Fibroblast of villous mesenchyme (primary cell): ENCODE measurements at places on chromosomes 2 and 18. TPM values are rescaled to one million over a fixed set of nuclear protein-coding genes. Genes with fewer than 3 reads are reported as not detected.
A peak's percentile ranks its signal among the peaks of the same experiment; 100 is the strongest.

- no peak for DNase-seq
Measured at GRCh38 chr18:48195787-48196186, 213.4 kb downstream of the ZBTB7C start.

DNA sequence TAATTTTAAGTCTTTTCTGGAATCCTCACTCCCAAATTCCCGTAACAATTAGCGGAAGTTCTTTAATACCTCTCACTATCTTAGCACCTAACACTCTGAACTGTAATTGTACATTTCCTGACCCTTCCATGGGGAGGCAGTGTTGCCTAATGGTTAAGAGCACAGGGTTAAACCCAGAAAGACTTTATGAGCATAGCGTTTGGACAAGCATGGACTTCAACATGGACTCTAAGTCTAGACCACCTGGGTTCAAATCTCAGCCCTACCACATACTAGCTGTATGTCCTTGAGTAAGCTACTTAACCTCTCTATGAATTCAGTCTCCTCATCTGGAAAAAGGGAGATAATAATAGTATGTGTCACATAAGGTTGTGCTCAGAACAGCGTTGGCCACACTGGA is 13.0 kb downstream of the ANTXR1 start:
- DNase-seq = peak; percentile 71

- no peak for DNase-seq
Measured at GRCh38 chr2:68411397-68412126, 46.5 kb downstream of the PLEK start.

DNA sequence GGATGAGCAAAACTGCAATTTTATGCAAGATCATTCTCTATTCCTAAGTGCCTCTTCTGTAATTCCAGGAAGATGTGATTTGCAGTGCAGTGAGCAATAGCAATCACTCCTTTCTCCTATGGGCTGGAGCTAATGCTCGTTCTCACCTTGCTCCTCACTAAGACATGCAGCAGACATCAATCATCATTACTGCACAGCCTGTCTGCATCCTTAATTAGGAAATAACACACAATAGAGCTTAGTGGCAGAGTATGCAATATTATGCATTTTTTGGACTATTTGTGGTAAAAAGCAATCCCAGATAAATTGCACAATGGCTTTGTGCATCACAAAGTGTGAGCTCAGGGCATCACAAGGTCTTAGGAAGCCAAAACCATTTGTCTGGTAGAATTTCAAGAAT is 32.6 kb upstream of the RAPH1 start:
- peak; percentile 47 for DNase-seq

DNA sequence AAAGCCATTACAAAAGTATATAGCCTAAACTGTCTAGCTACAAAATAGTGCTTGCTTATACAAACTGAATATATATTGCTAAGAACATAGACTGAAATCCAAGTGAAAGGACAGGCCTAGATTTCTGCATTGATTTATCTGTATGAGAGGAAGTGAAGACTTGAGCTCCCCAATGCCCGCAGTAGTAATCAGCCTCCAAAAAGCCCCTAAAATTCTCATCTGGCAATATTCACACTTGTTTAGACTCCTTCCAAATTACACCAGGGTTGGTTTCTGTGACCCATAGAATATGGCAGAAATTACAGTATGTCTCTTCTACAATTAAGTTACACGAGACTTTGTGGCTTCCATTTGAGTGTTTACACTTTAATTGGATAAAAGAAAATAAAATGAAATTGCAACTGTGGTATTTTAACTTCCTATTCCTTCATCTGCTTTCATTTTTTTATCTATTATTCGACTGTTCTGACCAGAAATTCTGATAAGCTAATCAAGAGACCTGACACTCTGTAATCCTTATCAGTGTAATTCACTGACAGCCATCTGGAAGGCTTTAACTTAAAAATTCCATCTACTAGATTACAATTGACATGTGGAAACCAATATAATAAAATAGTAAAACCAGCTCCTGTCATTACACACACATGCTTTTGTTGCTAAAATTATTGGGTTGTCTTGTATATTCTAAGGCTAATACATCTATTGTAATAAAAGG is 21.1 kb downstream of the ABCB11 start:
- no peak for DNase-seq

DNA sequence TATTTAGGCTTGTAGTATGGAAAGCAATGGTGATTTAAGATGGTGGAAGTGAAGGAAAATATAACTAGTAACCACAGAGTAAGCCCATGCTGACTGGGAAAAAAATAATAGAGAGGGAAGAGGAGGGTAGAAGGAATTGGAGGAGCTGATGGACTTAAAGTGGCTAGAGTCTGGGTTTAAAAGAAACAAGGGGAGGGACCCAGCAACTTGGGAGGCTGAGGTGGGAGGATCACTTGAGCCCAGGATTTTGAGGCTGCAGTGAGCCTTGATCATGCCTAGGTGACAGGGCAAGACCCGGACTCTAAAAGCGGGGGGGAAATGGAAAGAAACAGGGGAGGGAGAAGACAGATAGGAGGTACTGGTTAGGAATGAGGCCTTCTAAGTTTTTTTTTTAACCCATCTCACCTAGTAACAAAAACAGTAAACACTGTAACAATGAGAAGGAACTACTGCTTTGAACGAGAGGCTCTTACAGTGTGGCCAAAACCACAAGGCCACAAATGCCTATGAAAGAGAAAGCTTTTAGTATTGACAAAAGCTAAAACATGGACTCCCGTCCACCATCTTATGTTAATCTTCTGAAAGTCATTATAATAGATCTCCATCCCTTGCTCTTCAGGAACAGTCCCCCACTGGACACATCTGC is 26.6 kb downstream of the METTL8 start:
- no peak for DNase-seq

GRCh38 chr18:79904357-79905147 is 46.9 kb downstream of the SLC66A2 start:
- no peak for DNase-seq

GPR75 gene
- 2.6 and 4.7 TPM in 2 replicates for total RNA-seq

CCDC85A gene
- total RNA-seq = 2.3 and 5.2 TPM in 2 replicates

- DNase-seq = peak; percentile 77
Measured at GRCh38 chr2:171159372-171160118, 1.1 kb downstream of the TLK1 start.

DNA sequence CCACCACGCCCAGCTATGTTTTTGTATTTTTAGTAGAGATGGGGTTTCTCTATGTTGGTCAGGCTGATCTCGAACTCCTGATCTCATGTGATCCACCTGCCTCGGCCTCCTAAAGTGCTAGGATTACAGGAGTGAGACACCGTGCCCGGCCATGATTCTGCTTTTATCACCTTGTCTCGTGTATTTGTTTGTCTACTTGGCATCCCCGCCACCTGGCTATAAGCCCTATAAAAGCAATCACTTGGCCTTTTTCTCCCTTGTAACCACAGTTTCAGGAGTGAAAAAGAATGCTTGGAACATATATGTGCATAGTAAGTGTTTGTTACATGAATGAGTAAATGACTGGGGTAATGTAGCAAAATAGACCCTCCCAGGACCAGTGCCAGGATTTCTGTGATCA is 77.5 kb upstream of the PAPOLG start:
- DNase-seq = no peak

CDK5R2 gene
- not detected in 2 replicates for total RNA-seq

DNA sequence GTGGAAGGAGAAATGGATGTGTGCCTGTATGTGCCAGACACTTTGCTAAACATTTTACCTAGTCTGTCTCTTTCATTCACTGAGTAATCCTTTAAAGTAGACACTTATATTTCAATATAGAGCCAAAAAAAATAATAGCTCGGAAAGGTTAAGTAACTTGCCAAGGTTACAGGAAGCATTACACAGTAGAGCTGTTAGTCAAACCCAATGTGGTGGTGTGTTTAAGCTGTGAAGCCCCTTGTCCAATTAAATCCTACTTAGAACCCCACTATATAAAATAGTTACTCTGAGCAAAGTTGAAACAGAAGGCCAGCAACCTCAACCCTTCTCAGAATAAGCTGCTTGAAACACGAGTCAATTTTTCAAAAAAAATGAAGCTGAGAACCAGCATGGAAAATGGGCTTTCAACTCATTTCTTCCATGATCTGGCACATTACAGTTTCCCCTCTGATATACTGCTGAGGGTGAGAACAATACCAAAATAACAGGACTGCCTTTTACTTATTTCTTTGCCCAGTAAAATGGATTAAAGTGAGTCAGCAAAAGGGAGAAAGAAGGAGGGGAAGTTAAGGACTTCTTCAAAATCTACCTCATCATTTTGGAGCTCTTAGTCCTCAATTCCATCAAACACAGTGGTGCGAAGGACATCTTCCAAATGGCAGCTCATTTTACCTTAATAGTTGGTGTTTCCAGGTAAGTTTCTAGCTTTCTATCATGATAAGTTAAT is 7.9 kb downstream of the RDH14 start:
- DNase-seq = no peak

DNA sequence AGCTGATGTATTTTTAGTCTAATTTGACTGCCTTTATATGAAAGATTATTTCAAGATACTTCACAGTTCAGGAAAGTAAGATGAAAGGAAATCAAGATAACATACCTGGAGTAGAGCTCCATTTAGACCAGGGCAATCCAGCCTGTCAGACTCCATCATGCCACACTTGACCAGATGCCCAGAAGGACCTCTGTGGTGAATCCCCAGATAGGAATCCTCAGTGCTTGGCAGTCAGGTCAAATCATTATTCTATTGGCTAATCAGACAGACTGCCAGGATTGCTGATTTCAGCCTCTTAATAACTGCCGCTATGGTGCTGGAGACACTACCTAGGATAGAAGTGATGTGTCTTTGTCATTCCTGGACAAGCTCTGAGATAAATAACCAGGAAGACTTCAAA is 404.2 kb downstream of the STK39 start:
- DNase-seq = no peak

DNA sequence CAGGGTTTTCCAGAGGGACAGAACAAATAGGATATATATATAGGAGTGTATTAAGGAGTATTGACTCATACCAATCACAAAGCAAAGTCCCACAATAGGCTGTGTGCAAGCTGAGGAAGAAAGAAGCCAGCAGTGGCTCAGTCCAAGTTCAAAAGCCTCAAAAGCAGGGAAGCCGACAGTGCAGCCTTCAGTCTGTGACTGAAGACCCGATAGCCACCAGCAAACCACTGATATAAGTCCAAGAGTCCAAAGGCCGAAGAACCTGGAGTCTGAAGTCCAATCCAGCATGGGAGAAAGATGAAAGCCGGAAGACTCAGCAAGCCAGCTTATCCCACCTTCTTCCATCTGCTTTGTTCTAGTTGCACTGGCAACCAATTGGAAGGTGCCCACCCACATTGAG is 39.0 kb upstream of the GPD2 start:
- DNase-seq = no peak

DNA sequence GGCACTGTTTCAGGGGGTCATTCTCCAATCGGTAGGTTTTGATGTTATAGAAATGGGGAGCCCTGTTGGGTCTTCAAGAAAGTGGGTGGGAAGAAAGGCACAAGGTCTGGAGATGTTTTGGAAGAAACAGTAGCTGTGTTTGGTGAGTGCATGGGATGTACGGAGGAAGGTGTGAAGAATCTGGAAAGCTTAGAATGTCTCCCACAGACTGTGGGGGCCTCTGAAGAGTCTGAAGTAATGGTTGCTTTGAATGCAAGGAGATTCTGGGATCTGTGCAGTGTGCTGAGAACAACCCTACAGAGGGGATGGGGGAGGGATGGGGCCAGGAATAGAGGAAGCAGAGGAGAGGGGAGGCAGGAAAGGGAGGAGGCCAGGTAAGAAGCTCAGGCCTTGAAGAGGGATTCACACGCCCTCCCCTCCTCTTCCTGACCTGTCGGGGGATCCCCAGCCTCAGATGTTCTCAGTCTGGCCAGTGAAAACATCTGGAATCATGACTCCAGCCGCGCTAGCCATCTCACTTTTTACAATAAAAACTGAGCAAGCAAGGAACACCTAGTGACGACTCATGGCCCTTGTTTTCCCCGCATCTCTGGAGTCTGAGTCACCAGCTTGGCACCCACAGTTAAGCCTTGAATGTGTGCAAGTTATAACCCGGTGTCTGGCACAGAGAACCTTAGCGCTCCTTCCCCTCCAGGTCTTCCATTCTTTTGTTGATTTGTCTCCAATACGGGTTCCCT is 74.2 kb downstream of the SH3BP4 start:
- peak; percentile 85 for DNase-seq

CTLA4 gene
- not detected in 2 replicates for total RNA-seq

GRCh38 chr2:15729709-15730544 is 138.3 kb downstream of the DDX1 start:
- DNase-seq = no peak

- DNase-seq = no peak
Measured at GRCh38 chr18:53115876-53116585, 776.0 kb downstream of the DCC start.

DNA sequence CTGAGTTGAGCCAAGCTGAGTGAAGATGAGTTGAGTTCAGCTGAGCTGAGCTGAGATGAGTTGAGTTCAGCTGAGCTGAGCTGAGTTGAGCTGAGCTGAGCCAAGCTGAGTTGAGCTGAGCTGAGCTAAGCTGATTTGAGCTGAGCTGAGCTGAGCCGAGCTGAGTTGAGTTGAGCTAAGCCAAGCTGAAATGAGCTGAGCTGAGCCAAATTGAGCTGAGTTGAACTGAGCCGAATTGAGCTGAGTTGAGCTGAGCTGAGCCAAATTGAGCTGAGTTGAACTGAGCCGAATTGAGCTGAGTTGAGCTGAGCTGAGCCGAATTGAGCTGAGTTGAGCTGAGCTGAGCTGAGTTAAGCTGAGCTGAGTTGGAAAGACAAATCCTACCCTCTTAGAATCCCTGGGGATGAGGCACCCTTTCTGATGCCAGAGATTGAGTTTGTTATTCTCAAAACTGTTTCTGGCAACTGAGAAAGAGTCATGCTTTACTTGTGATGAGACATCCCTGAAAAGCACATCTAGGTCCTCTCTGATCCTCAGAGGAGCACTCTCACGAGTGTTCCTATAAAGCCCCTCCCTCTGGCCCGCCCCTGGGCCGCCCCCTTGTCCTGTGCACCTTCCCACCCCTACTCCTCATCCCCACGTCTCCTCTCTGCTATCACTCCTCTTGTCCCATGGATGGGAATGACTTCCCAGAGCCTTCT is 116.5 kb downstream of the MCFD2 start:
- DNase-seq = no peak

DNA sequence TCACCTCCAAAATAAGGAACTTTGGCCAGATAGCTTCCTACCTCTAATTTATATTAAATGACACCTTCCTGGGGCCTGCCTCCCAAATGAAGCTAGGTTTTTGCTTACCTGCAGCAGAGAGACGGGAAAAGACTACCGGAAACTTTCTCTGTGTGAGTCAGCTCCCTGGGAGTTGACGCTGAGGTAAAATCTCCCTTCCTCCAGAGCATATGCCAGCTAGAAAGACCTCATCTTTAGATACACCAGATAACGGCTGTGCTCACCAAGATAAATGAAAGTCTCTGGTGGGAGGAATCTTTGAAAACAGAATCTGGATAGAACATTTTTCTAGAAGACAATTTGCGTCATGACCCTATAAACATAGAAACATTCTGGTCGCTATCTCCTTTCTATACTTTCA is 99.7 kb upstream of the RFX8 start:
- no peak for DNase-seq
